Activated CD8-positive, alpha-beta T cell treated with anti-CD3 and anti-CD28 coated beads, Interleukin-2, amount 10 ng/mL, durations not matched to agents 7 days and 5 days (primary cell): ENCODE measurements at places on chromosomes 4 and X. TPM values are rescaled to one million over a fixed set of nuclear protein-coding genes. Genes with fewer than 3 reads are reported as not detected.

DNA sequence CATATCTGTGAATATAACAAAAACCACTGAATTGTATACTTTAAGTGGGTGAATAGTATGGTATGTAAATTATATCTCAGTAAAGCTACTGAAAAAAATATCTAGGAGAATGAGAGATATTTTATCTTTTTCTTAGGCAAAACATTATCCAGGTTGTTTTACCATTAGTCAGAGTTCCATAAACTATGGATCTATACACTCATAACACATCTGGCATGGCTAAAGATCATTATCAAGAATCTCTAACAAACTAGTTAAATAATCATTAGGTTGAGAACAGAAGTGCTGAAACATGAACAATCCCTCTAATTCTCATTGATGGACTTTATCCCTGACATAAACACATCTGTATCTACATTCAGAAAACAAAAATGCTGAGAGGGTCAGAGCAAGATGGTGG, 15.6 kb downstream of the MED14 start:
- no peak for DNase-seq
- no peaks in the 10 kb centered on the region for H3K27me3 ChIP-seq
- peaks cover 25% of the 10 kb centered on the region for H3K4me1 ChIP-seq
- H3K36me3 ChIP-seq, result peaks cover 58% of the 10 kb centered on the region

- peaks cover 46% of the 10 kb centered on the region for H3K36me3 ChIP-seq
- peaks cover 28% of the 10 kb centered on the region for H3K4me1 ChIP-seq
- no peak for DNase-seq
- no peak overlapping the region for H3K4me3 ChIP-seq
- H3K27me3 ChIP-seq, result no peaks in the 10 kb centered on the region
These were observed 118.8 kb downstream of the ZNF827 start for GRCh38 chr4:145819853-145820181.

DNA sequence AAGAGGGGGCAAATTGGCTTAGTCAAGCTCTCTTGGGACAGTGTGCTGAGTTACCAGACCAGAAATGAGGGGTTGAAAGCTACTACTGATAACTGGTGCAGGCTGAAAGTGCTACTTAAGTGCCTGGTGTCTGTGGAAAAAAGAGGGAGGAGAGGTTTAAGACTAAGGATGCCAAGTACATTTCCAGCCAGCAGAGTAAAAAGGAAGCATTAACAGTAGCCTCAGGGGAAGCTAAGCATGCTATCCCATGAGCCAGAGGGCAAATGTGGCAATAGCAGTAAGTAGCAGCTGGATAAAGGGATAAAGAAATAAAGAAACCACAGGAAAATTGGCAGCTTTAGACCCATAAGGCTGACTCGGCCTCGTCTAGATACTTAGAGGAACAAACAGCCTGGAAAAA, 196.3 kb upstream of the MAB21L2 start:
- H3K4me1 ChIP-seq, result no peaks in the 10 kb centered on the region
- no peaks in the 10 kb centered on the region for H3K36me3 ChIP-seq
- H3K27ac ChIP-seq, result no peak overlapping the region
- no peak for DNase-seq
- no peak overlapping the region for H3K4me3 ChIP-seq

The MAGED1 gene
- 42.6 TPM for total RNA-seq
